ENCODE measurements at places on chromosomes 5 and 9. TPM values are rescaled to one million over a fixed set of nuclear protein-coding genes. Genes with fewer than 3 reads are reported as not detected.

INSL4 gene
- not detected for polyA plus RNA-seq

GPR150 gene
- polyA plus RNA-seq: not detected

PRUNE2 gene
- 9.7 TPM for polyA plus RNA-seq

TNFSF15 gene
- polyA plus RNA-seq: not detected

DNAJC21 gene
- 17.0 TPM for polyA plus RNA-seq

SMIM23 gene
- polyA plus RNA-seq: not detected

FXN gene
- polyA plus RNA-seq: 7.3 TPM

SLC34A3 gene
- 0.27 TPM for polyA plus RNA-seq

FAM200C gene
- polyA plus RNA-seq: 21.6 TPM
